Thymus (tissue), 14 donors: ENCODE measurements at places on chromosomes 11 and 22.

DNA sequence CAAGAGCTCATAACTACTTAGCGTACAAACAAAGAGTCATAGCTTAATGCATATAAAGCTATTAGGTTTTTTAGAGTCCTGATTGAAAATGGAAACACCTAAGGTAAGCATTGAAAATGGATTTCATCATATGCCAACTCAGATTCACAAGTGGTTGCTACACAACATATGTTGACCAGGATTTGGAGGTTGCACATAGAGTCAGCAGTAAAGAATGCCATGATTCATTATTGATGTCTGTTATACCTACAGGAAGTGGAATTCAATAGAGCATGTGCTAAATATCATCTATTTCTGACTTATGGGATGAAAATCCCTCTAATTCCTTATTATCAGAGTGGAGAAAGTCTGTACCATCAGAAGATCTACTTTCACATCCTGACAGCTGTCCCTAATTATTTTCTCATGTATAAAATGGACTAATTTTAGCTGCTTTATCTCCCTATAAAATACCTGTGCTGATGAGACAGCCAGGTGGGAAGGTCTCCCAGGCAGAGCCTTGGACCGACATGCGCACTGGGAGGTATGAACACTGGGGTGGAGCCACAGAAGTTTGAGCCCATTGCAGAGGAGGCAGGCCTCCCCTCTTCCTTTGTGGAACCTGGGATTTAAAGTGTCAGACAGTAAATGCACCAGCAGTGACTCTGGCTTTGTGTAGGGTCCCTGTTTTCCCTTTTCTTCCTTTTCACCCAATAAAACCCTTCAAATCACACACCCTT, 204.2 kb downstream of the AASDHPPT start:
- DNase-seq = no peak
- no peaks in the 10 kb centered on the region for H3K27me3 ChIP-seq
- H3K36me3 ChIP-seq = no peaks in the 10 kb centered on the region
- no peak overlapping the region for H3K27ac ChIP-seq

GRCh38 chr11:16001899-16002426, 354.4 kb downstream of the SOX6 start:
- no peak for DNase-seq
- H3K4me1 ChIP-seq = no peaks in the 10 kb centered on the region
- no peak overlapping the region for H3K4me3 ChIP-seq
- H3K27ac ChIP-seq = no peak overlapping the region

GRCh38 chr22:45455212-45455611, 41.7 kb downstream of the RIBC2 start:
- H3K4me1 ChIP-seq = no peaks in the 10 kb centered on the region
- H3K36me3 ChIP-seq = no peaks in the 10 kb centered on the region
- DNase-seq = no peak
- peaks cover 2% of the 10 kb centered on the region for H3K27me3 ChIP-seq
- no peak overlapping the region for H3K27ac ChIP-seq

DNA sequence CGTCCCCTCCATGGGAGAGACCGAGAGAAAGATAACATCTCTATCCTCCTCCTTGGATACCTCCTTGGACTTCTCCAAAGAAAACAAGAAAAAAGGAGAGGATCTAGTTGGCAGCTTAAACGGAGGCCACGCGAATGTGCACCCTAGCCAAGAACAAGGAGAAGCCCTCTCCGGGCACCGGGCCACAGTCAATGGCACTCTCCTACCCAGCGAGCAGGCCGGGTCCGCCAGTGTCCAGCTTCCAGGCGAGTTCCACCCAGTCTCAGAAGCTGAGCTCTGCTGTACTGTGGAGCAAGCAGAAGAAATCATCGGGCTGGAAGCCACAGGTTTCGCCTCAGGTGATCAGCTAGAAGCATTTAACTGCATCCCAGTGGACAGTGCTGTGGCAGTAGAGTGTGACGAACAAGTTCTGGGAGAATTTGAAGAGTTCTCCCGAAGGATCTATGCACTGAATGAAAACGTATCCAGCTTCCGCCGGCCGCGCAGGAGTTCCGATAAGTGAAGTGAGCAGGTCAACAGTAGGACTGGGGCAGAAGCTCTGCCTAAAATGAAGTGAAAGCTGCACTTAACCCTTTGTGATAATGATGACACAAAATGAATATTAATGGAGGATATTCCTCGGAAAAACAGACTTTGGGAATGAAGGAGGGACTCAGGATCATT, 65.3 kb downstream of the WNT11 start:
- peaks cover 23% of the 10 kb centered on the region for H3K36me3 ChIP-seq
- H3K4me1 ChIP-seq = no peaks in the 10 kb centered on the region
- no peaks in the 10 kb centered on the region for H3K27me3 ChIP-seq
- no peak for DNase-seq
- no peak overlapping the region for H3K4me3 ChIP-seq

DNA sequence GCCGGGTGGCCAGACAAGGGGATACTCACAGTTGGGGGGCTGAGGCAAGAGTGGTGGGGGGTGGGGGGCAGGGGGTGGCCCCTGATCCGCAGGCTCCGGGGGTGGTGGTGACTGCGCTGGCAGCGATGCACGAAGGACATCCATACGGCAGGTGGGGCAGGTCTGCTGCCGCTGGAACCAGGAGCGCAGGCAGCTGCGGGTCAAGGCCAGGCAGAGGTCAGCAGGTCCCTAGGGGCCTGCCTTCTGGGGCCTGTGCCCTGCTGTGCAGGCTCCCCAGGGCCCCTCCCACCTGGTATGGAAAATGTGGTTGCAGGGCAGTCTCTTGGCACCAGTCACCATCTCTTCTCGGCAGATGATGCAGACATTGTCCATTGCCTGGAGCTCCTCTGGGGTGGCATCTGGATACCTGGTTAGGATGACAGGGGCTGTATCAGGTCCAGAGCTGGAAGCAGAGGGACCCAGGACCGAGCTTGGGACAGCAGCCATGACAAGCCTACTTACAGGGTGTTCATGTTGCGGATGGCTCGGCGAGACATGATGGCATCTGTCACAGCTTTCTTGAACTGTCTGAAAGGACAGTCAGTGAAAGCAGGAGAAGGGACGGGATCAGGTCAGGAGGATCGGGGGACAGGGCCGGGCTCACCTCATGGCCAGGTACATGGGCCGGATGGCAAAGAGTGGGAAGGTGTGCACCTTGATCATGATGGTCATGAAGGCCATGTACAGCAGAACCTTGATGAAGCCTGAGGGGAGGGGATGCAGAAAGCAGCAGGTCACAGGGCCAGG, 3.5 kb downstream of the SYVN1 start:
- no peak overlapping the region for H3K4me3 ChIP-seq
- peaks cover 66% of the 10 kb centered on the region for H3K36me3 ChIP-seq
- no peak overlapping the region for H3K27ac ChIP-seq
- H3K27me3 ChIP-seq = no peaks in the 10 kb centered on the region
- H3K4me1 ChIP-seq = peaks cover 10% of the 10 kb centered on the region

GRCh38 chr11:35305670-35306382, 113.5 kb downstream of the SLC1A2 start:
- no peak overlapping the region for H3K4me3 ChIP-seq
- no peaks in the 10 kb centered on the region for H3K36me3 ChIP-seq
- no peak overlapping the region for H3K27ac ChIP-seq
- no peak for DNase-seq

GRCh38 chr22:46083383-46084350, 66.7 kb upstream of the PPARA start:
- no peak overlapping the region for H3K4me3 ChIP-seq
- no peak for DNase-seq
- no peaks in the 10 kb centered on the region for H3K4me1 ChIP-seq
- H3K27me3 ChIP-seq = no peaks in the 10 kb centered on the region
- H3K27ac ChIP-seq = no peak overlapping the region

DNA sequence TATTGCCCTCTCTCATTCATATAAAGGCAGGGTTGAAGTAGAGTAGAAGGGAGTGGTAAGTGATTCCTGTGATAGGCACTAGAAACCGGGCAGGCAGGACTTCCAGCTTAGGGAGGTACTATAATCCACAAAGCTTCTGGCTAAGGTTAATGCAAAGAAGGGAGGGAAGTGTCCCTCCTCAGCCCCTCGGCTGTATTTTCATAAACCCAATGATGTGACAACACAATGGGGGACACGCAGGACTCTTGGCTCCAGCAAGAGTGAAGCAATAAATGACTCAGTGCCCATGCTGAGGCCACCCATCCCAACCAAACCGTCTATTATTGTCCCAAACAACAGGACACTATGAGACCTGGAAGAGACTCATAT, 90.7 kb downstream of the ETS1 start:
- H3K27me3 ChIP-seq = no peaks in the 10 kb centered on the region
- peak overlapping the region; percentile 67 for H3K27ac ChIP-seq
- H3K4me3 ChIP-seq = no peak overlapping the region
- no peak for DNase-seq

DNA sequence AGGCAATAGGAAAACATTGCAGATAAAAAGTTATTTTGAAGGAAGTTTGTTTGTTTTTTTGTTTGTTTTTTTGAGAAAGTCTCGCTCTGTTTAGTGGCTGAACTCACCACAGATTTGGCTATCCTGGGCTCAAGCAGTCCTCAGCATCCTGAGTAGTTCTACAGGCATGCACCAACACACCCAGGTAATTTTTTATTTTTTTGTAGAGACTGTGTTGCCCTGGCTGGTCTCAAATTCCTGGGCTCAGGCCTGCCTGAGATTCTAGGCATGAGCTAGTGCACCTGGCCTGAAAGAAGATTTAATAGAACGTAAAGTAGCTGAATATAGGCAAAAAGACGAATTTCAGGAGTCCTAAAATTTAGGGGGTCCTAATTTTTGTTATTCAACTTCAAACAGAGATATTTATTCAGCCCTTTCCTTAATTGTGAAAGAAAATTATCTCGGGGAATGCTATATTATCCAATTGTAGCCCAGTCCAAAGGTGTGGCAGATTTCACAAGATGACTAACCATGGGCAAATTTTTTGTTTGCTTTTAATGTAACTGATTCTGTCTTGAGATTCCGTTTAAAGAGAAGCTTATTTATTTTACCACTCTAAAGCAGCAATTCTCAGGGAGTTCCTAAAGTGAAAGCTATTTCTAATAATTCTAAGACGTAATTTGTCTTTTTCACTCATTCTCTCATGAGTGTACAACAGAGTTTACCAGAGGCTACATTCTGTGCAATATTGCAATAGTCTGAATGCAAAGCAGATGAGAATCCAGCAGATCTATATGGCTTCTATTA, 940 bp downstream of the IL18 start:
- H3K36me3 ChIP-seq = no peaks in the 10 kb centered on the region
- H3K4me3 ChIP-seq = no peak overlapping the region
- H3K4me1 ChIP-seq = peaks cover 2% of the 10 kb centered on the region
- no peaks in the 10 kb centered on the region for H3K27me3 ChIP-seq
- no peak for DNase-seq

GRCh38 chr22:27749597-27750225, 51.8 kb downstream of the MN1 start:
- no peaks in the 10 kb centered on the region for H3K4me1 ChIP-seq
- no peak overlapping the region for H3K27ac ChIP-seq
- H3K27me3 ChIP-seq = no peaks in the 10 kb centered on the region

DNA sequence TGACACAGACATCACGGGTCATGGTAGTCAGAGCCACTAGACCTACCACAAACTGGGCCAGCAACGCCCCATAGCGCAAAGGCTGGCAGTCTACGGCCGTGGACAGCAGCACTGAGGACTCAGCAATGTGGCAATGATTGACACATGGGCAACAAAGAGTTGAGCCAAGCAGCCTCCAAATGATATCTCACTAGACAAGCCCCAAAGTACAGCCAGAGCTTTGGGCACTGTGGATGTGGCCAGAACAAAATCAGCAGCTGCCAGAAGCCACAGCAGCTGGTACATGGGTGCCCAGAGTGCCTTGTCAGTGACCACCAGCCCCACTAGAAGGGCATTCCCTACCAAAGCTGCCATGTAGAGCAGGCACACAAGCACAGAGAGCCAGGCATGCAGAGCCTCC, 11.2 kb upstream of the UBQLNL start:
- H3K4me1 ChIP-seq = no peaks in the 10 kb centered on the region
- H3K27me3 ChIP-seq = no peaks in the 10 kb centered on the region
- DNase-seq = no peak
- no peaks in the 10 kb centered on the region for H3K36me3 ChIP-seq
- H3K27ac ChIP-seq = no peak overlapping the region
- H3K4me3 ChIP-seq = no peak overlapping the region

DNA sequence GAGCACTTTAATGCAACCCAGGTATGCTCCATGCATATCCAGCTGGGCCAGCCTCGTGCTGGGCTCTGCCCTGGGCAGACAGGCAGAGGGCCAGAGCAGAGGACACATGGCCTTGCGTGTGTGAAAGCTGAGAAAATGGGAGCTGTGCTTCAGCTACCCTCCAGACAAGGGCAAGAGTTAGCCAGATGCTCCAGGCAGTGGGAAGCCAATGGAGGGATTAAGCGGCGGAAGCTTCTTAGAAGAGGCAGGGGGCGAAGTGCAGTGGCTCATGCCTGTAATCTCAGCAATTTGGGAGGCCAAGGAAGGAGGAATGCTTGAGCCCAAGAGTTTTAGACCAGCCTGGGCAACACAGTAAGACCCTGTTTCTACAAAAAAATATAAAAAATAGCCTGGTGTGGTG, 9.8 kb upstream of the ARHGEF17 start:
- H3K4me3 ChIP-seq = no peak overlapping the region
- DNase-seq = no peak
- no peaks in the 10 kb centered on the region for H3K27me3 ChIP-seq
- no peak overlapping the region for H3K27ac ChIP-seq
- no peaks in the 10 kb centered on the region for H3K4me1 ChIP-seq

- no peak for DNase-seq
- no peaks in the 10 kb centered on the region for H3K4me1 ChIP-seq
- H3K27me3 ChIP-seq = peaks cover 6% of the 10 kb centered on the region
- no peak overlapping the region for H3K4me3 ChIP-seq
- H3K36me3 ChIP-seq = no peaks in the 10 kb centered on the region
Observed at GRCh38 chr22:49417833-49418232, 409.8 kb downstream of the BRD1 start.

- H3K4me3 ChIP-seq = no peak overlapping the region
- H3K4me1 ChIP-seq = no peaks in the 10 kb centered on the region
- H3K27ac ChIP-seq = no peak overlapping the region
- H3K36me3 ChIP-seq = no peaks in the 10 kb centered on the region
Observed at GRCh38 chr11:12999597-12999996, 9.5 kb upstream of the RASSF10 start.

- no peak for DNase-seq
- H3K4me1 ChIP-seq = no peaks in the 10 kb centered on the region
- H3K36me3 ChIP-seq = no peaks in the 10 kb centered on the region
- no peaks in the 10 kb centered on the region for H3K27me3 ChIP-seq
- peak overlapping the region; percentile 15 for H3K27ac ChIP-seq
- H3K4me3 ChIP-seq = no peak overlapping the region
Observed at GRCh38 chr22:27435844-27436576, 365.5 kb downstream of the MN1 start.

DNA sequence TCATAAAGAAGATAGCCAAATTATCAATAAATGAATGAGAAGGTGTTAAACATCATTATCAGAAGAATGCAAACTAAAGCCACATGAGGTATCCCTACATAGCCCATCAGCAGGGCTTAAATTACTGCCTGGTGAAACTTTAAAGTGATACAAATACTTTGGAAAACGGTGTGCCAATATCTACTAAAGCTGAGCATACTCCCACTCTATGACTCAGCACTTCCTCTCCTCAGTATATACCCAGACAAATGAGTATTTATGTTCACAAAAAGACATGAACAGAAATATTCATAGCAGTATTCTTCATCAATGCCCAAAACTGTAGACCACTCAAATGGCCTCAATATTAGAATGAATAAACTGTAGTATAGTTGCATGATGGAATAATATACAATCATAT, 284.6 kb upstream of the ZC3H12C start:
- H3K4me1 ChIP-seq = no peaks in the 10 kb centered on the region
- DNase-seq = no peak
- no peaks in the 10 kb centered on the region for H3K36me3 ChIP-seq
- no peak overlapping the region for H3K27ac ChIP-seq
- no peaks in the 10 kb centered on the region for H3K27me3 ChIP-seq

- peaks cover 8% of the 10 kb centered on the region for H3K4me1 ChIP-seq
- DNase-seq = no peak
- H3K4me3 ChIP-seq = no peak overlapping the region
- H3K36me3 ChIP-seq = peaks cover 14% of the 10 kb centered on the region
Observed at GRCh38 chr11:121517996-121518395, 65.2 kb upstream of the SORL1-AS1 start.
